ENCODE measurements at places on chromosomes 4 and X.

DNA sequence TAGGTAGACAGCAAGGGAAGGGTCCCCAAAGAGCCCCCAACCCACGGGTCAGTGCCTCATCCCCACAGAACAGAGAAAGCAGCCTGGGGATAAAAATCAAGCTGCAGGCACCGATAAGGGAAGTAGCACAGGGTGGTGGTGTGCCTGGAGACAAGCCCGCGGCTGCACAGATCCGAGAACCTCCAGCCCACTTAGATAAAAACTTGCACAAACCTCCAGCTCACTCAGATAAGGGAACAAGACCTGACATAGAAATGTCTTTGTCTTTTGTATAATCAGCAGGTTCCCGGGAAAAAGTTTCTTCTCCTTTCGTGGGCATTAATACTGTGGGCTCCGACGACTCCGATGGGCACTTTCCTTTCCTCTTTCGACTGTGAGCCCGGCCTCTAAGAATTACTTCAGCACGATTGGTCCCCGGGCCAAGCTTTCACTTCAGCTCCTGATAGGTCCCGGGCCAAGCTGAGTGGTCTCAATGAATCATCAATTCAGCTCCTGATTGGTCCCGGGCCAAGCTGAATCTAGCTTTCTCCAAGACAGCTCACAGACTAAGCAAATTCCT is 32.4 kb downstream of the PRDX4 start:
- peak; percentile 7 for DNase-seq

DNA sequence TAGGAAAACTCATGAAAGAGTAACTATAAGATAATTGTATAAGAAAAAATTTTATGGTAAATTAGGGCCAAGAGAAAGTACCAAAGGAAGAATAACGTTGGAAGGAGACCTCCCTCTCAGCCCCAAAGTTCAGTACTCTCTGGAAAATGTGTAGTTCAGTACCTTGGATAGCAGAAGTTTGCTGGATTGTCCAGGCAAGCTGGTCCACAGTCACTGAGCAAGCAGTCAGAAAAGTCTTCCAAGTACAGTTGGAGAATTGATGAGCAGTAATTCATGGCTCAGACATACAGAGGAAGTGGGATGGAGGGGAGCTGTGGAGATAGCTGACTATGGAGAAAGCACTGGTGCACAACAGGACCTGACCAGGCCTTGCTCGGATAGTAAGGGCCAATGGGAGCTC is 598.2 kb upstream of the NDST4 start:
- DNase-seq: no peak

DNA sequence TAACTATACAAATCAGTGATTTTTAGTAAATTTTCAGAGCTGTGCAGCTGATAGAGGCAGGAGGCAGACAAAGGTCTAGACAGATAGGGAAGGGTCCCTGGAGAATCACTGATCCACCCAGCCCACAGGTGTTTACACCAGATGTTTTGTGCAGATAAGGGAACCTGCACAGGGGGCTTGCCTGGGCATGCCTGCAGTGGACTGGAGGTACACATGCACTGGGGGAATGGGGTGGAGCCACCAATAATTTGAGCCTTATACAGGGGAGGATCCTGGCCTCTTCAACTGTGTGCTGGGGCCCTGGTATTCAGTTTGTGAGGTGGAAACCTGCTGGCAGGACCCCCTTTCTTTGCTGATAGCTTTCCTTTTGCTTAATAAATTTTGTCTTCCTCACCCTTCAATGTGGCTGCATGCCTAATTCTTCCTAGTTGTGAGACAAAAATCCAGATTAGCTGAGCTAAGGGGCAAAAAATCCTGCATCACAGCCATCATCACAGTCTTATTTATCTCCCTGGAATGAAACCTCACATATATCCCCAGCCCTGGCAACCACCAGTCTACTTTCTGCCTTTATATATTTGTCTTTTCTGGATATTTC is 102.8 kb downstream of the KDM6A start:
- DNase-seq: peak; percentile 1

GRCh38 chr4:173527103-173527891 is 2.7 kb downstream of the HAND2 start:
- no peak for DNase-seq

DNA sequence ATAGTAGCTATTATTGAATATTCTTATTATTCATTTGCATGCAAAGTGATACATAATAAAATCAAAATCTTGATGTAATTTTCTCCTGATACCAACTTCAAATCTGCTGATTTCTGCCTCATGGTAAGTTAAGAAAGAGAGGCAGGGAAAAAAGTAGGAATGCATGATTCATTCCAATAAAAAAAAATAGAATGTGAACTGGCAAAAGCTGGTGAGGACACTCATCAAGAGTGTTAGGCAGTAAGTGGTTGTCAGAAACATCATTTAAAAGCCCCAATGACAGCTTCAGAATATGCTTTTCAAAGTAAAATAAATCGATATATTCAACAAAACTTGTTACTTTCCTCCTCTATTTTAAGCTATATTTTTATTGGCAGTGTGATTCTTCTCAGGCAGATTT is 979.1 kb downstream of the TECRL start:
- DNase-seq: no peak

DNA sequence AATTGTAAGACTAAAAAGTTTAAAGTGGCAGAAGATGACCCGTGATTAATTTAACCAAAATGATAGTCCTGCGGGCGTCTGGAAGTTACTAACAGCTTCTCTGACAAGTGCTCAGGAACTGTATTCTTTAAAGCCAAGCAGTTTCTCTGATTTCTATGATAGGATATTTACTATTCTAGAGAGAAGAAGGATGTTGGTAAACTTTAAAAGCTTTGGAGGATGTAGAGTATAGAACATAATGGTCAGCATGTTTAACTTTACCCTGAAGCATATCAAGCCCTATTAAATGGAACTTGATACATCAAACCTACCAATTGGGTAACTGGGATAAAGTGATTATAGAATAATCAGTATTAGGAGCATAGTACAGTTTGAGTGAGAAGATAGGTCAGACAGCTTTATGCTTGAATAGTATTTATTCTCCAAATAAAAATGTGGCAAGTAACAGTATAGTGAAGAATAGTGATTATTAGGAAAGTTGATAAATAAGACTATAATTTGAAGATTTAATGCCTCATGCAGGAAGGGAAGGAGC is 1.8 kb downstream of the STIM2 start:
- peak; percentile 39 for DNase-seq

GRCh38 chr4:24968992-24969391 is 56.1 kb upstream of the CCDC149 start:
- DNase-seq: no peak

GRCh38 chr4:2907706-2908293 is 55.4 kb downstream of the NOP14 start:
- no peak for DNase-seq

- DNase-seq: peak; percentile 57
Measured at GRCh38 chr4:88341227-88342192, 37.1 kb upstream of the HERC6 start.

Measured in NCI-H82 (cell line).